DMS53 (cell line): ENCODE measurements at places on chromosomes 6 and 20.

DNA sequence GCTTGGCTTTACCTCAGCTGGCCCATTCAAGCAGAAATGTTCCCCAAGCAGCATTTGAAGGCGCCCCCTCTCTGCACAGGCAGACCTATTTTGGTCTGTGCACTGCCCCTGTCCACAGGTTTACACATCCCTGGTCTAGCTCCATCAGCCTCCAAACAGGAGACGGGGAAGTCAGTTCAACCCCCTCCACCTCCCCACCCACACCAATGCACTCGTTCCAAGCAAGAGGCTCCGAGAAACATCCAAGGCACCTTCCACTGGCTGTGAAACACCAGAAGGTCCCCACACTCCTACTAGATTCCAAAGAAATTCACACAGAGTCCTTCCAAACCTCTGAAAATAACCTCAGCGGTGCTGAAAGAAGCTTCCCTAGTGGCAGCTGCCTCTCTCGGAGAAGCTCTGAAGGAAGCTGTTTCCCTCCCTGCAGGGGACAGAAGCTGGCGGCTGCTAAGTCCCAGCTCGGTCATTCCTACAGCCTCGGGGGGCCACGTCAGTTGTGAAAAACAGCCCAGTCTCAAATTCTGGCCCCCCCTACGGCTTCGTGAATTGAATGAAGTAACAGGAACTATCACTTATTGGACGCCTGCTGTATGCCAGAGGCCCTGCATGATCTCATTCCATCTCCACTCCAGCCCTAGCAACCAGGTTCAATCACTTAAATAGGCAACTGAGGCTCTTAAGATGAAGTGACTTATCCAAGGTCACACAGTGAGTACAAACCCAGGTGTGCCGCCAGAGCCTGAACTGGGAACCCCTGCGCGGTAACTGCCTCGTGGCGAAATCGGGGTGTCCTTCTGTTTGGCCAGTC lies 815 bp downstream of the SPATA2 start:
- DNase-seq: peak; percentile 67

DNA sequence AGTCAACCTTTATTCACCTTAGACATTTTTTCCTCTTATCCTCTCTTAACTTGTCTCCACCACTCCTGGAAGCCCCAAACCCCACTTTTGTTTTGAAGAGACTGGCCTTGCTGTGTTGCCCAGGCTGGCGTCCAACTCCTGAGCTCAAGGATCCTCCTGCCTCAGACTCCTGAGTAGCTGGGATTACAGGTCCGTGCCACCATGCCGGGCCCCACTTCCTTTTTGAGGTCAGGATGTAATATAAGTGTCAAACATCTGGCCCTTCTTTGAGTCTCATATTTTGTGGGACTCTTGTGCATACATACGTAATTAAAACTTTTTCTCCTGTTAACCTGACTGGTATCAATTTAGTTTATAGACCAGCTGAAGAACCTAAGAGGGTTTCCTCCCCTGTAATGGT lies 1.4 kb upstream of the CDK19 start:
- DNase-seq: peak; percentile 4

DNA sequence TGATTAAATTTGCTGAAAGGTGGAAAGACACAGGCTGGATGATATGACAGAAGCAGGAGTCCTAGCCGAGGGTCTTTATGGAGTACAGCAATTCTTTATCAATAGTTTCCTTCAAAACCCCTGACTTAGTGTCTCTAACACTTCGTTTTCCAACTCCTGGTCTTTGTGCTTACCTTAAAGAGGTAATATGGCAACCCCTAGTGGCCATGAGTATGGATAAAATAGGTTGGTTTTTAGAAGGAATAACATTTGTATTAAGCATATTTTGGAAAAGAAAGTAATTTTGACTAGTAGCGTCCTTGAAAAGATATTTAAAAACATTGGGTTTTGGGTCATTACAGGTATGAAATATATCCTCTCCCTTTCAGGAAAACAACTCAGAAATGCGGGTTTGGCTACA lies 51.9 kb downstream of the VGLL2 start:
- peak; percentile 69 for DNase-seq

- no peak for DNase-seq
Measured at GRCh38 chr6:25239059-25239458, 40.1 kb upstream of the CARMIL1 start.

- DNase-seq: peak; percentile 22
Measured at GRCh38 chr6:72746276-72746675, 124.4 kb downstream of the KCNQ5 start.

DNA sequence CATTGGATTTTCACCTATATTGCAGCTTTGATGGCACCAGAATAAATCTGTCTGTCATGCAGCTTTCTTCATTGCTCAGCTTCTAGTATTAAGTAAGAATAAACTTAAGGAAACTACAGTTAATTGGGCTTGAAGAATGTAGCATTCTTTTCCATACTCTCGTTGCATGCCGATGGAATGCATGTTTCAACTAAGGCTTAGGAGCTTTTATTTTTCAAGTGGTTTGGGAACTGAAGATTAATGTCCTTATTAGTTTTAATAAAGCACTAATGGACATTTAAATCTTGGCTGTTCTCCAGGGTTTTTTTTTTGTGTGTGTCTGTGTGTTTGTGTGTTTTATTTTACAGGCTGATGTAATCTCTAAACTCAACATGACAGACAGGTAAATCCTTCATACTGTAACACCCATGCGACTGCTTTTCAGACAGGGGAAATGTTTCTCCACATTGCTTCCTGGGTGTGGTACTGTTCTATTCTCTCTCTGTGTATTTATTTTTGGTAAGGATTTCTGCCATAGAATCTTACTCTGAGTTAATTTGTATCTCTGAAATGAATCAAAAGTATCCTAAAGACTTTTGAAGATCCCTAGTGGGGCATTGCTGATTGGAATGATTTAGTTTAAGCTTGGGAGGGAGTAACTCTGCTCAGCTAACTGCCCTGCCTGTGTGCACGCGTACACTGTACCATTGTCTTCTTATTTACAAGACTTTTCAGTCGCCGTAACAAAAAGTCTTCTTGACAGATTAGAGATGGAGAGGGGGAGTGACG lies 38.0 kb downstream of the SLC9A8 start:
- no peak for DNase-seq

DNA sequence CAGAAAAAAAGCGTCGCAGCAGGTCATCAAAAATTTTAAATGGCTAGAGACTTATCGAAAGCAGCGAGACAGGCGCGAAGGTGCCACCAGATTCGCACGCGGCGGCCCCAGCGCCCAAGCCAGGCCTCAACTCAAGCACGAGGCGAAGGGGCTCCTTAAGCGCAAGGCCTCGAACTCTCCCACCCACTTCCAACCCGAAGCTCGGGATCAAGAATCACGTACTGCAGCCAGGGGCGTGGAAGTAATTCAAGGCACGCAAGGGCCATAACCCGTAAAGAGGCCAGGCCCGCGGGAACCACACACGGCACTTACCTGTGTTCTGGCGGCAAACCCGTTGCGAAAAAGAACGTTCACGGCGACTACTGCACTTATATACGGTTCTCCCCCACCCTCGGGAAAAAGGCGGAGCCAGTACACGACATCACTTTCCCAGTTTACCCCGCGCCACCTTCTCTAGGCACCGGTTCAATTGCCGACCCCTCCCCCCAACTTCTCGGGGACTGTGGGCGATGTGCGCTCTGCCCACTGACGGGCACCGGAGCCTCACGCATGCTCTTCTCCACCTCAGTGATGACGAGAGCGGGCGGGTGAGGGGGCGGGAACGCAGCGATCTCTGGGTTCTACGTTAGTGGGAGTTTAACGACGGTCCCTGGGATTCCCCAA lies at the start of gene EEF1A1:
Gene EEF1A1, minus strand, starts transcription at position 345 of the 663 bp plus-strand sequence. CDS start 1,006 bp downstream, outside the sequence.
- DNase-seq: peak; percentile 100

GRCh38 chr20:58148891-58149290 lies 79.6 kb downstream of the ANKRD60 start:
- no peak for DNase-seq

DNA sequence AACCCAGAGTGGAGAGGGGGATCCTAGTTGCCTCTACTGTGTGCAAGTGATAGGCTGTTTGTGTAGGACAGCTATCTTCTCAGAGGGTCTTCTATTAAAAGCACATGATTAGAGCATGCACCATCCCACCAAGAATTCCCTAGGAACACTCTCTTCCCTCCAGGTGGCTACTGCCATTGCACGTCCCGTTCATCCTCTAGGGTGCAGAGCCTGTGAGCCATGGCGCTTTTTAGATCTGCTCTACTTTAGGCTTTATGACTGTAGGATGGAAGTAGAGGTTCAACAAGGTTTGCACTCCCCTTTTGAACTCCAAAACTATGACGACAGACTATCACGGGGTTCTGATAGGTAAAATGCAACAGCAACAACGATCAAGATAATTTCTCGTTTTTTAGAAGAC lies 90.5 kb upstream of the SAMD5 start:
- DNase-seq: no peak

GRCh38 chr20:31678389-31679356 lies 41.0 kb downstream of the COX4I2 start:
- DNase-seq: no peak

DNA sequence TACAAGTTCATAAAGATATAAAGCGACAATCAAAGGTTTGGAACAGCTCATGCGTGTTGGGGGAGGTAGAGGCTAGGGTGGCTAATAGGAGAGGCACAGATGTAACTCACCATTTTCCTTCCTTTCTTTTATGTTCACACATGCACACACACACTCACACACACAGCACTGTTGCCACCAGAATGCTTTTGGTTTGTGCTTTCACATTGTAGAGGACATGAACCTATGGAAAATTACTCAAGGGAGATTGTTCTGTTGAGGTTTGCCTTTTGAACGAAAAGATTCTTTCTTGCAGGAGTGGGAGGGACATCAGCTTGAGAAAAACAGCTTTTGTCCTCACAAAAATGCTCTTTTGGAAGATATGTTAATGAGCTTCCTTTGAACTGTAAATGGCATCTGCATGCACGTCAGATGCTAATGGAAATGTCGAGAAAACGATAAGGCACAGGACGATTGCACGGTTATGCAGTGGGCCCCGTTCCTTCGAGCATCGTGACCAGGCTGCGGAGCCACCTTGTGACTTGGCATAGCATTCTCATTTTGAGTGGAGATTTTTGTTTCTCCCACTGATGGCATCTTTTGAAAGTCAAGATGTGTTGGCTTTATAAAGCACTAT lies 724.1 kb downstream of the KIF16B start:
- DNase-seq: no peak

- peak; percentile 37 for DNase-seq
Measured at GRCh38 chr6:159217595-159218275, 48.5 kb downstream of the FNDC1 start.

GRCh38 chr20:23269954-23270353 lies 80.6 kb upstream of the NXT1 start:
- DNase-seq: no peak

- no peak for DNase-seq
Measured at GRCh38 chr20:25259358-25259757, 11.5 kb downstream of the PYGB start.

- peak; percentile 48 for DNase-seq
Measured at GRCh38 chr6:110813338-110814101, 1.7 kb downstream of the CDK19 start.

DNA sequence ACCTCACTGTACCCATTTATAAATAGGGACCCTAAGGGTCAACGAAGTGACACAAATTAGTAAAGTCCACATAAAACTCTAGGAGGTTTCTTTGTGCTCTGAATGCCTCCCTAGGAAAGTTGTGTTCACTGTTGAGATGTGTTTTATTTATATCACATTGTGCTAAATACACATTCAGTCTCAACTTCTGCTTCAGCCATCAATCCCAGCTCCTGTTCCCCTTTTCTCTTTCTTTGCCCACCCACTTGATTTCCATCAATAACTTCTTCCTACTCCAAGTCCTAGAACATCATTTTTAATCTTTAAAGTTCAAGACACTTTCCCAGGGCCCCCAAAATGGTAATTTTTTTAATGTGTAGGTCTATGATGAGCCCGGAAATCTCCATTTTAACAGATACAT lies 208.3 kb upstream of the RAB32 start:
- DNase-seq: no peak

- no peak for DNase-seq
Measured at GRCh38 chr6:147654103-147654845, 145.8 kb downstream of the SAMD5 start.

- DNase-seq: no peak
Measured at GRCh38 chr6:44867571-44868334, 460.4 kb upstream of the RUNX2 start.

GRCh38 chr6:31784098-31784925 lies 7.2 kb upstream of the VWA7 start:
- DNase-seq: no peak

GRCh38 chr6:21180155-21180554 lies 413.4 kb upstream of the SOX4 start:
- no peak for DNase-seq

DNA sequence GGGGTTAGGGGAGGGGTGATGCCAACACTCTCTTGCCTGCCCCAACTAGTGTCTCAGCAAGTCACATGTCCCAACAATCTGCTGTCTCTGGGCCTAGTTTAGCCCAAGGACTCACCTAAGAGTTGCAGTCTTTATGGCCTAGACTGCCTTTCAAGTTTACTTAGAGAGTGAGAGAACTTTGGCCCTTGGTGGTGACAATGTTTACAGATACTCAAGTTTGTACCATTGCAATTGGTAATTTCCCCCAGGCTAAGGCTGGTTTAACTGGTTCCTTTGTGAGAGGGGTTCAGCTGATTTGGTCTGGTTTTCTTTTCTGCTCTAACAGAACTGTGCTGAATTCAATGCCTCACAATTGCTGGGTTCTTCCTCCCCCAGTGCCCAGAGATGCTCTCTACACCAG lies 1279.9 kb upstream of the EYS start:
- DNase-seq: peak; percentile 89

GRCh38 chr6:127341471-127342202 lies 1.8 kb downstream of the ECHDC1 start:
- DNase-seq: no peak

- no peak for DNase-seq
Measured at GRCh38 chr6:163398815-163399214, 15.7 kb upstream of the QKI start.

- no peak for DNase-seq
Measured at GRCh38 chr6:17884498-17885478, 102.6 kb downstream of the KIF13A start.

DNA sequence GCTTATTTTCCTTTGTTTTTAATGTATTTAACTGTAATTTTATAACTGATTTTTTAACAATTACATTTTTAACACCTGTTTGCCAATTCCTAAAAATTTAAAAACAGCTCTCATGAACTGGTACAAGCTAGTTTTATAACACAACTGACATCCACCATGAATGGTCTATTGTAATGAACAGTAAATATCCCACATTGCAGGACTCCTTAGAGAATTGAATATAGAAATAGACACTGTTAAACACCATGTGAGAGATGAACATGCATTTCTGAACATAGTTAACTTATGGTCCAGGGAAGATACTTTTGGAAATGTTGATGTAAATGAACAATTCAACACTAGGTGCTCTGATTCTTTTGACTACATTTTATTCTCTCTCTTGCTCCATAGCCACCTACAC lies 195.1 kb upstream of the GMDS start:
- DNase-seq: no peak

- DNase-seq: no peak
Measured at GRCh38 chr20:38239441-38239840, 21.1 kb downstream of the KIAA1755 start.

DNA sequence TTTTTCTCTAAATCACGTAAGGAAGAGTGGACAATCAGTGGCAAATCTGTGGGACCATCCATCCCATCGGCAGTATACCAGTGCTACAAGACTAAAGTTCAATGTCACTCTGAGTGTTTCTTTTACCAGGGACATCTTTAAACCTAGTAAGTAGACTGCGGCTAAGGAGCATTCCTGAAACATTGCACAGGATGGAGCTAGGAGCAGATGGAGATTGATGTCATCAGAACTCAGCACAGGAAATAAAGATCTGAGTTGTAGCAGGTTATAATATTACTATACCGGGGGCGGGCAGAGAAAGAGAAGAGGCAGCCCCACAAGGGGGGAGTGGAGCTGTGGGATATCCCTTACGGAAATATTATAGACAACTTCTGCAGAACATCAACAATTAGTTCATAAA lies 162.1 kb downstream of the MTFR2 start:
- DNase-seq: no peak
